ENCODE measurements at places on chromosomes 3 and 15.

DNA sequence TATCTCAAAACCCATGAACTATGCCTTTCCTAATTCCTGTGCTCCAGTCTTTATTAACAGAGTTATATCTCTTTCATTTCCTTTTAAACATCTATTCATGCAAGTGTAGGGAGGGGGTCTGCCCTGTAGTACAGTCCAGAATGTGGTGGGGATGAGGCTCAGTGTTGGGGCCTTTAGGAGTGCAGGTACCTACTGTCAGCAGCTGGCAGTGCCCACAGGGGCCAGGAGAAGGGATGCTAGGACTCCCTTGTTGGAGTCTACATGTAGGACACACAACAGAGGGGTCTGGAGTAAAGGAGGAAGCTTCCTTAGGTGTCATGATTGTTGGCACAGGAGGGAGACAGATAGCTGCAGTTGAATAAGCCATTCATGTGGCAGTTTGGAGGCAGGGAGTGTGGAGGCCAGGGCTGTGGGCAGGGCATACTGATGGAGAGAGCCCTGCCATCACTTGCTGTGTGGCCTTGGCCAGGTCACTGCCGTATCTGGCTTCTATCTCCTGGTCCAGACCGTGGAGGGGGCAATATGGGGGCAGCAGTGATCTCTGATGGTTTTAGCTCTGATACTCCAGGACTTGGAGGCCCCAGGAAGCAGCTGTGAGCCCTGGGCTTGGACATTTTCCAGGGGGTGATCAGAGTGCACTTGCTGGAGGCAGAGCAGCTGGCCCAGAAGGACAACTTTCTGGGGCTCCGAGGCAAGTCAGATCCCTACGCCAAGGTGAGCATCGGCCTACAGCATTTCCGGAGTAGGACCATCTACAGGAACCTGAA, 29.5 kb downstream of the ESYT3 start:
- DNase-seq, result no peak

DNA sequence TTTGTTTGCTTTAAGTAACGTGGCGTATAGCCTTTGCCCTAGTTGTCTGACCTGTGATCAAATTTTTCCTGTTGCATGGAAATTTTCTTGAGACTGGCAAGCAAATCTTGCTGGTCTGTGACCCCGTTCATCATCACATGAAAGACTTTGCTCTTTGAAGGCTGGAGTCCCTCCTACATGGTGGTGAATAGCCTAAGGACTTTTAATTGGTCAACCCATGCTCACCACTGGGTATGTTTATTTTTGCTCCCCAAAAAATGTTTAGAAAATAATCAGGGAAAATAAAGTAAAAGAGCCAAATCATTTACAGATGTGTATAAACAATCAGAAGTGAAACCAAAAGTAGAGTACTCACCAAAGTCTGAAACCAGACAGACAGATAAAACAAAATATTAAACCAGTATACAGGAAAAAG, 1075.3 kb upstream of the ALCAM start:
- DNase-seq, result no peak

DNA sequence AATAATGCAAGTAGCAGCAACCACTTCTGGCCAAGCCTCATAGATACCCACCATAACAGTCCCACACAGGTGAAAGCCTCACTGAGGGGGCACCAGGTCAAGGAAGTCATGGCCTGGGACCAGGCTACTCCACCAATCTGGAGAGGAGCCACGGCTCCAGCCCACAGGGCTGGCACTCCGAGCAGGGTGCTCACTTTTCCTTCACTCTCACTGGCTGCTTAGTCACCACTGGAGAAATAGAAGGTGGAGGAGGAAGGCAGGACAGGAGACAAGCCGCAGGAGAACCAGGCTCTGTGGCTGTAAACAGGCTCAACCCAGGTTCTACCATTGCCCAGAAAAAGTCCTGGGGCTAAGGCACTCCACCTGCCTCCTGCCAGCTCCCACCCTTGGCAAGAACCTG, 1.2 kb downstream of the USP19 start:
- no peak for DNase-seq

DNA sequence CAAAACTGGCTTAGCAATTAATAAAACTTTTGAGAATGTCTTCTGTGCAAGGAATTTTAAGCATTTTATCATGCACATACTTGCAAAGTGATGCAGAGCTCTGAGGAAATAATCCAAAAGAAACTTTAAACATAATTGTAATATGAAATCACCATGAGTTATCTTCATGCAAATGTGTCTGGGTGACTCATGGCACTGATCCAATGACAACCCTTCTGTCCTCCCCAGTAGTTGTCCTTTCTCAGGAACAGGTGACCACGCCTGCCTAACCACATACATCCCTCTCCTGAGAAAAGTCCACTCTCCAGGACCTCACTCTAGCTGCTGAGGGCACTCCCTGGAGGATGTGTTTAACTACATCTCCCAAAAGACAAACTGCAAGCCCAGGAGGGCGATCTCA, 530.6 kb upstream of the IL12A start:
- DNase-seq, result no peak

- no peak for DNase-seq
Measured at GRCh38 chr15:39365873-39366272, 215.0 kb upstream of the THBS1 start.

DNA sequence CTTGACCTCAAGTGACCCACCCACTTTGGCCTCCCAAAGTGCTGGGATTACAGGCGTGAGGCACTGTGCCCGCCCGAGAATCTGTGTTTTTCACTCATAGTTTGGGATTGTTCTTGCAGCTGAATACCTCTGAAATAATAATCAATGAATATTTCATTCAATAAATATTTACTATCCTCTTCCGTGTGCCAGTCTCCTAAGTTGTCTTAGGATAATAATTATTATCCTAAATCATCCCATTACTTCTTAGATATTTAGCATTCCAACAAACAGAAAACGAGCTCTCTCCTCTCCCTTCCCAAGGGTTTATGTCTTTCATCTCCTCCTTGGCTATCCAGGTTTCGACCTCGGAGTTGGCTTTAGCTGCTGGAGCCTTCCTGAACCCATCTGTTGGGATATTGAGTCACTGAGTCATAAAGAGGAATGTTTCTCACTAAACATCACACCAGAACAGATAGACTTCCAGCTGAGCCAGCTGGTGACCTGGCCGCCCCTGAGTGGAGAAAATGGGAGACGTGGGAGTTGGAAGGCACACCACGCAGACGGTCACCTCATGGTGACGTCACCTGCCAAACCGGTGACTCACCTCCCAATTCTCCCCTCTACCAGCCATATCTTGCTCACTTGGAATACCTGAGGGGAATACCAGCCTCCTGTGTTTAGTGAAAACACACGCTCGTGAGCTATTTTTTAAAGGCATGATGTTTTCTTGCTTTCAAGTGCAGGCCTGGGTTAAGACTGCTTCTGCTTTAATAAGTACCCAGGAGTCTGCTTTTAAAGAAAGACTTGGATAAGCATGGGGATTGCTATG, 43.9 kb downstream of the BHLHE40 start:
- DNase-seq, result no peak

DNA sequence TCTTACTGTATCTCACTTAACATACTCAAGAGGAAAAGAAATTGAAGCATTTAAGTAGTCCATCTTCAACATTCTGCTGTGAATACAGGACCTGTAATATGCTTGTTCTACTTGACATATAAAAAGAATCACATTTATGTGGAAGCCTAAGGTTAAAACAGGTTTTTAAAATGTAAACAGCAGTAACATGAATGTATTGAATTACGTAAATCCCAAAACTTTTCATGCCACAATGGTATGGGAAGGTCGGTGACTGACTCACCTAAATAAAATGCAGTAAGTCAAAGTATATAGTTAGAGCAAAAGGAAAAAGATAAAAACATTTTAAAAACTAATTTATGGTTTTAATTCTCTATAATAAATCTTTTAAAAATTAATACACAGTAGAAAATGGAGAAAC, 115.7 kb upstream of the TJP1 start:
- DNase-seq, result no peak

DNA sequence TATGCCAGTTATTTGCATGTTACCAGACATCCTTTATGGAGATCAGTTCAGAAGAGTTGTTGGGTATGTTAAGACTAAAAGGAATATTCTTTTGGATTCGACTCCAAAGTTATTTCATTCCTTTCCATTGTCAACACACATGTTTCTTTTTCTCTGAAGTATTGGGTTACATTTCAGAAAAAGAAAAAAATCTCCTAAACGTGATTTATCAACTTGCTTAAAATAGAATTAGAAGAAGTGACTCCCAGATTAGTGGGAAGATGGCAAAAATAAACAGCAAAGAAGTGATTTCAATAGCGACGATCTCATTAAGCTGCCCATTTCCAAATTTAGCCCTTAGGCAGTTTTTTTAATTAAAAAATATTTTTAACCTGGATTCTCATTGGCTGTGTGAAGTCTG, 85.4 kb downstream of the TIGIT start:
- no peak for DNase-seq

GRCh38 chr15:55897560-55898336, 95.7 kb downstream of the NEDD4 start:
- no peak for DNase-seq

GRCh38 chr3:146589899-146590508, 15.1 kb downstream of the PLSCR5 start:
- no peak for DNase-seq

DNA sequence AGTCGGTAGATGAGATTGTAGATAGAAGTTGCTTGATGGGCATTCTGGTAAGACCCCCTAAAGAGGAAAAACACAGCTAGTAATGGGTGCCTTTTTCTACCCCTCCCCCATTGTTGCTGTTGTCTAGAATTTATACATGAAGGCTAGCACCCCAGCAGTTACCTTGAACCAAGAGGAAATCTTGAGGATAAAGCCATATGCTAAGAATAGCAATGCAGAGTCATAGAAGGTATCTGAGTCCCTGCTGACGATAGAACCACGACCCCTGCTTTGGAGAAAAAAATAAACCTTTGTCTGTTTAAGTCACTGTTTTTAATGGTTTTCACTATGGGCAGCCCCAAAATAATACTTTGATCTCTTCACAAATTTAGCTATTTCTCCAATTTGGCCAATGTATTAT, 162.6 kb downstream of the THRB start:
- no peak for DNase-seq

DNA sequence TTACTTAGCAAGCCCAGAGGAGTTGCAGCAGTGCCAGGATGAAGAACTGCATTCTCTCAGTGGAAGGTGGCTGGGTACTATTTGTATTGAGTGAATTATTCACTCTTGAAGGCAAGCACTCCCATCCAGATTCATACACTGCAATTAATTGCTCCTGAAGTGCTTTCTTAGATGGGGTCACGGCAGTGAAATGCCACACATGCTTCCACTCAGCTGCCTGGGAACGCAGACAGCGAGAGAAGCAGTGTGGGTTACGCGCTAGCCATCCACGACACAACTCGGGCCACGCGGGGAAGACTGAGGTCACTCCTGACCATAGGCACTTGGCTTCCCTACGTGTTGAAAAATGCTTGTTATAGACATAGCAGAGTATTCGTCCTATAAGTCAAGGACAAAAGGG, 30.8 kb upstream of the LMCD1 start:
- no peak for DNase-seq

DNA sequence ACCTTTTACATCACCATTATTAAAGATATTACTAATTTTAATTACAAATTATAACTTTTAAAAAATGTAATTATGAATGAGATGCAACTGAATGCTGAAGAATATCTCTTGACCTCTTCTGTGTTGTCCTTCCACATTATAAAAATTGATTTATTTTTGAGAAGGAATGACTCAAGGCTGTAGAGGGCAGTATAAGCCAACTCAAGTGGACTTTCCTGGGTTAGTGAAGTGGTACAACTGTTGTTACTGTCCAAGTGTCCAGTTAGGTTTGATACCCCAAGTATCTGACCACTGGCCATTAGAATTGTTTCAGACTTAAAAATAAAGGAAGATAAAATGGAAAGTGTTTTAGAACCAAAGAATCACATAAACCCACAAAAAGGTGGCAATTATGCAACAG, 51.9 kb downstream of the BBX start:
- DNase-seq, result no peak

DNA sequence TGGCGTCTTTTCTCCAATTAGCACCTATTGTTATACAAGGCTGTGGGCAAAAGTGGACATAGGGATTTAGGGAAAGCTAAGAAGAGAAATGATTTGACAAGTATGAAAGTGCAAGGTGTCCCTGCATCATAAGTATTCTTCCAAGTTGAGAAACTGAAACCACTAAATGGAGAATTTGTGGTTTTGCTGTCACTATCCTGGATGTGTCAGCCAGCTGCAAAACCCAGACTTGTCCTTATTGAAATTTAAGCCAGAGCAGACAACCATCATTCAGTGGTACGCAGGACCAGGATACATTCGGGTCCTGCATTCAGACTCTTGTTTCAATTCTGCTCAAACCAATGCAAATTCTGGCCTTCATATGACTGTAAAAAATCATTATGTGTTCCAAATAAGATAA, 384.8 kb upstream of the TGFBR2 start:
- DNase-seq, result no peak

DNA sequence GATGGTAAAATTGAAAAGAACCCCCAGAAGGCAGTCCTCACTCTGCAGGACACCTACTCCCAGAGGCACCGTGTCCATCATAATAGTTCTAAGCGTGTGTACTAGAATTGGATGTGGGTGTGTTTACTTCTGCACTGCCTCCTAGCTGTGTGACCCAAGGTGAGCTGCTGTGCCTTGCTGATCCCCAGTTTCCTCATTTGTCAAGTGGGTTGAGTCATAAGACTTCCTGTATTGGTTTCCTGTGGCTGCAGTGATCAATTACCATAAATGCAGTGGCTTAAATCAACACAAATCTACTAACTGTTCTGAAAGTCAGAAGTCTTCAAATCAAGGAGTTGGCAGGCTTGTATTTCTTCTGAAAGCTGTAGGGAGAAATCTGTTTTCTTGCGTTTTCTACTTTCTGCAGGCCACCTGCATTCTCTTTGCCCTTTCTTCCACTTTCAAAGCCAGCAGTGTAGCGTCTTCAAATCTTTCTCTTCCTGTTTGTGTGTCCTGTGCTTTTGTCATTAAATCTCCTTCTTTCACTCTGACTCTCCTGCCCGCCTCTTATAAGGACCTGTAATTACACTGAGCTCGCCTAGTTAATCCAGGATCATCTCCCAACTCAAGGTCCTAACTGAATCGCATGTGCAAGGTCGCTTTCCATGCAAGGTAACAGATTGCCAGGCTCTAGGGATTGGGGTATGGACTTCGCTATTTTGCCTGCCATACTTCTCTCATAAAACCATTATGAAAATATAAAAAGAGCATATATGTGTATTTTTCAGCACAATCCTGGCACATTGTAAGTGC, 59.0 kb downstream of the RORA start:
- DNase-seq, result no peak

GRCh38 chr3:178255315-178255714, 280.9 kb upstream of the KCNMB2 start:
- no peak for DNase-seq

DNA sequence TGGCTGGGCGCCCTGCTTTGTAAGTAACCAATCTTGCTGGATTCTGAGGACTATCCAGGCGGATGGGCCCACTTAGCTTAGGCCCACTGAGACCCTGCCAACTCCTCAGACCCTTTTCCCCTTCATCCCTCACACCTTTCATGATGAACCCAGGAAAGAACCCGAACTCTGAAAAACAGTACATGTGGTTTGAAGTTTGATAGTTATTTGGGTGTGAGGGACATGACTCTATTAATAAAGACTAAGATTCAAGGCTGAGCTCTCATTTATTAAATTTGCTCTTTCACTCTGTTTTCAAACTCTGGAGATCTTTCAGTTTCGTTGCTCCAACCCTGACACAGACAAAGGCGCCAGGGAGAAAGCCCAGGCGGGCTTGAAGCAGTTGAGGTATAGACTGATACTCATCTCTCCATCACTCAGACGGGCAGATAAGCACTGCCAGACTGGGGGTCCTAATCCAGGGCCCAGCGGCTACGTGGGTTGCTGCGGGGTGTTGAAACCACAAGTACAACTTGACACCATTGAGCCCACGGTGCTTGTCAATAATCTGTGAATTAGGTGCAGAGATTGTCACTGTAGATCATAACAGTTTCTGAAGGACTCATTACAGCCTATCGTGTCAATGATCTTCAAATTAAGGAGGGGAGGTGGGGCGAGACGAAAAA, 7.2 kb upstream of the SOX2 start:
- DNase-seq, result no peak

Data from type B pancreatic cell (in vitro differentiated cells).